Activated B cell treated with CpG ODN at 0.5 μM for 24 hours (primary cell): ENCODE measurements at places on chromosomes 6 and 20. TPM values are rescaled to one million over a fixed set of nuclear protein-coding genes. Genes with fewer than 3 reads are reported as not detected.

Gene RTF2
- 81.0 and 81.1 TPM in 2 replicates for total RNA-seq

Gene RAB22A
- 14.4 and 15.7 TPM in 2 replicates for total RNA-seq

Gene EYA2
- 0.62 and 0.71 TPM in 2 replicates for total RNA-seq

Gene SLC32A1
- total RNA-seq, result not detected in 2 replicates

Gene KLHDC3
- total RNA-seq, result 36.4 and 36.7 TPM in 2 replicates

- no peak for DNase-seq
Observed at GRCh38 chr20:48790473-48791003, 37.3 kb downstream of the PREX1 start.

- no peak for DNase-seq
Observed at GRCh38 chr6:54264581-54265272, 43.5 kb upstream of the TINAG start.

DNA sequence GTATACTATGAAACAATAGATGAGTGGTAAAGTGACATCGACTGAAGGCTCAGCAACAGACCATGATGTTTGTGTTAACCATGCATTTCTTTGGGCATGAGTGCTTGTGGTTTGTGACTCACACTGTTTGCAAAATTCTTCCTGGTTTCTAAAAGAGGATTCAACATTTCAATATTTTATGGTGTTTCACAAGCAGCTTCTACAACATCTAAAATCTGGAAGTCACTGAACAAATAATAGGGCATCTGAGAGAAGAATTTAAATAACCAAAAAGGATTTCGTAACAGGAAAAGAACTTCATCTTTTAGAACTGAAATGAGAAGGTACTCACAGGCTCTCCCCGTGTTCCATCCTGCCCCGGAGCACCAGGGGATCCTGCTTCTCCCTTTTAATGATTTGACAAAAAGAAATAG, 146.2 kb downstream of the COL21A1 start:
- no peak for DNase-seq
